ENCODE measurements at places on chromosomes 11 and 22.
A peak's percentile ranks its signal among the peaks of the same experiment; 100 is the strongest.

DNA sequence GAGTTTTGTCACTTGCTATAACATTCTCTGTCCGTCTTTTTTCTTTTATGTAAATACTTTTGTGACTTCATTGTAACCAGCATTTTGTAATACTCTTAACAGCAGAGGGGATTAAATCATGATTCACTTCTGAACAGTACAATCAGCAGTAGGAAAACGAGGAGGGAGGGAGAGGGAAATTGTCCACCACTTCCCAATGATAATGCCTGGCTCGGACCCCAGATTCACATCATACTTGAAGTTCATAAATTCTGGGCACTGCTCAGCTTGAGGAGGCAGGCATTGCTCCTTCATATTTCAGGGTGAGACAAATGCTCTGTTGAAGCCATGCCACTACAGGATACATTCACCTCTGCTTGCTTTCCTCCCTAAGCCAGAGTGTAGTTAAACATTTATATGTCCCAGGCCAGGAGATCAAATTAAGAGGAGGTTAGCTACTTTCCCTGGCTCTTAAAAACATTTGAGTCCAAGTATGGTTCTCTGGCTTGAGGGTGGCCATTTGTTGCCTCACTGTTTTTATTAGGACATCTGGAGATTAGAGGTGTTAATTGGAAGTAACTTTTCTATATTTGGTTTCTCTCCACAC, 129.0 kb upstream of the LDLRAD3 start:
- DNase-seq, result no peak

DNA sequence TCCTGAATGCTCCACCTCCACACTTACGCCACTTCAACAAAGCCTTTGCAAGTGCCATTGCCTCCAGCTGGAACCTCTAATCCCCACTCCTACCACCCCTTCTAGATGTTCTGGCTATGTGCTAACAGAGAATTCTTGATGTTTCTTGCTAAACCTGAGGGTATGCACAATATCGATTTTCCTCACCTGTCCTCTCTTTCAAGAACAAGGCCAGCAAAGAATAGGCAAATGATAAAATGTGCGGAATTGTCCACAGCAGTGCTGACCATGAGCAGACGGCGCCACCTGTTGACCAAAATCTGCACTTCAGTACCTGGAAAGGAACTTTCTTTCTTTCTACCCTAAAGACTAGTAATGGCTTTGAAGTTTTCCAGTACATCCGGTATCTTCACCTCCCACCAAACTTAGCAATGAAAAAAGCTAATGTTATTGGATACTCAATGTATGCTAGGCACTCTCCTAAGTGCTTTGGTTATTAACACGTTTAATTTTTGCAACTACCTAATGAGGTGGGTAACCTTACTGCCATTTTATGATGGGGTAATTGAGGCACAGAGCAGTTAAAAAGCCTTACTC, 3.4 kb downstream of the TIMM10 start:
- peak; percentile 53 for DNase-seq

GRCh38 chr11:65884716-65885092, 3.6 kb downstream of the FIBP start:
- DNase-seq, result peak; percentile 76

DNA sequence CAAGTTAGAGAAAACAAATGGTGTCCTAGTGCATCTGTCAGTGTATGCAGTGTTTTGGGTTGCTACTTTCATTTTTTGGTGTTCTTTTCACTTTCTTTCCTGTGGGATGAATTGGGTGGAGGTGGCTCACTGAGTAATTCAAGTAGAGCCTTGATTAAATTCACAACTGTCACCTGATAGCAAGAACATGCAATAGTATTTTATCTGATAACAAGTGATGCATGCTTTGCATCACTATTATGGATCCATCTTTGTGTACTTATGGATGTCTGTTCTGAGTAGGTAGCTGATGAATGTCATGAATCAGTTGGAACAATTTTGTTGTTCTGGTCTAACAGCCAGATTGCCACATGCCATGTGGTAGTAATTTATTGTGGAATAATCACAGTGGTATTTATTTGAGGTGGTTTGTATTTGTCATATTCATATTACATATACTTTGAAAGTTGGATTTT, 87.5 kb downstream of the DDX10 start:
- DNase-seq, result no peak

DNA sequence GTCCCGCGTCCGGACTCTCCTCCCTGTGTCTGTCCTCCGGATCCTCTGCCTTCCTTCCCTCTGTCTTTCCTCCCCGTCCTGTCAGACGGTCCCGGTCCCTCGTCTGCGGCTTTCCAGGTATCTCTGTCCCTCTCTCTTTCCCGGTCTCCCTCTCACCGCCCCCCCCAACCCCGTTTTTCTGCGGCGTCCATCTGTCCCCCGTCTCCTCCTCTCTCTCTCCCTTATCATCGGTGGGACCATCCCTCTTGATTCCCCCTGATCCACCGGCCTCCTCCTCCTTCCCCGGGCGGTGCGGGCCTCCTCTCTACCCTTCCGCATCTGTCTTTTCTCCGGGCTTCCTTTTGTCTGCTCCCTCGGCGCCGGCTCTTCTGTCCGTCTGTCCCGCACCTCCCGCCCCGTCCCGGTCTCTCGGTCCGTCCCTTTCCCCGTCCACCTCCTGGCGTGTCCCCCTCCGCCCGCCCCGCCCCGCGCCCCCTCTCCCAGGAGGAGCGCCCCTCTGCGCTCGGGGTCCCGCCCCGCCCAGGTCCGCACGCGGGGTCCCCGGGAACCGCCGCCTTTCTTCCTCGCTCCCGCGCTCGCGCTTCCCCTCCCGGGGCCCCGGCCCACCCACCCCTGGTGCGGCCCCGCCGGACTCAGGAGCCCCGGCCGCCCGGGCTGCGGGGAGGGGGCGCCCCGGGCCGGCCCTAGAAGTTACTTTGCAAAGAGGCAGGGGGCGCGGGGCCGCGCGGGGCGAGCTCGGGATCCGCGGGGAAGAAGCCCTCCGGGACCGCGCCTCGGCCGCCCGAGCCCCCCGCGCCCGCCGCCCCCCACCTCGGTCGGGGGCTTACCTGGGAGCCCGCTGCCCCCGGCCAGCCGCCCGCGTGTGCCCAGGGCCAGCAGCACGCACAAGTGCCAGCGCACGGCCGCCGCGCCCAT, 568 bp downstream of the SCUBE1 start:
- no peak for DNase-seq

GRCh38 chr22:36544107-36544620, 15.2 kb upstream of the EIF3D start:
- DNase-seq, result no peak

- no peak for DNase-seq
Measured at GRCh38 chr11:128026596-128026995, 560.8 kb downstream of the ETS1 start.

GRCh38 chr11:15370495-15371147, 255.9 kb downstream of the INSC start:
- no peak for DNase-seq

DNA sequence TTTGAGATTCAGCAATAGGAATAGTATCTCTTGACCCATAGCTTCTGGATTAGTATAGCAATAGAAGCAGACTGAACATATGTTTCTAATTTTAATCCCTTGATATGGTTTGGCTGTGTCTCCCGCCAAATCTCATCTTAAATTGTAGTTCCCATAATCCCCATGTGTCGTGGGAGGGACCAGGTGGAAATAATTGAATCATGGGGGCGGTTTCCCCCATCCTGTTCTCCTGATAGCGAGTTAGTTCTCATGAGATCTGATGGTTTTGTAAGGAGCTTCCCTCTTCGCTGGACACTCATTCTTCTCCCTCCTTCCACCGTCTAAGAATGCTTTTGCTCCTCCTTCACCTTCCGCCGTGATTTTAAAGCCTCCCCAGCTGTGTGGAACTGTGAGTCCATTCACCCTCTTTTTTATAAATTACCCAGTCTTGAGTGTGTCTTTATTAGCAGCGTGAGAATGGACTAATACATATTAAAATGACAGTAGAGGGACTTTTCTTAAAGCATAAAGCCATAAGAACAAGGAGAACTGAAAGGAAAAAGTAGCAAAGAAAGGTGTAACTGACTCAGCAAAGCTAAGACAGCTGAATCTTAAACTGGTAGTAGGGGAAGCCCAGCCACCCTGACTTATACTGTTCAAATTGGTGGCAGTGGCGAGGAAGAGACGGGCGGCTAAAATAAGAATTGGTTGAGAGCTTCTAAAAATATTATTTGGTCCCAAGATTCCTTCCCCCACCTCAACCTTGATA, 20.3 kb upstream of the SLN start:
- DNase-seq, result no peak

DNA sequence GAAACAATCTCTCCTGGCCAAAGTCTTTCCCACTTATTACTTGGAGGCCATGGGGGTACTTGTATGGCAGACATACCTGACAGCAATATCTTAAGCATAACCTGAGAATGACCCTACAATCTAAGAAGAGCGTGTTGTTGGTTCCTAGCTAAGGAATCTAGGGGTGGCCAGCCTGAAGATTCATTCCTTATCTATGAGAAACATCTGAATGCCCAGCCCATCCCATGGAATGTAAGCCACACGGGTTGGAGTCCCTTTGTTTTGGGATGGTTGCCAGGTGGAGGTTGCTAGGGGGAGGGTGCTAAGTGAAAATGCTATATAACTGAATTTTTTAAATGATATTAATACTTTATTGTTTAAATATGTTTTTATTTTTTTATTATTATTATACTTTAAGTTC, 725.0 kb downstream of the ETS1 start:
- DNase-seq, result no peak

DNA sequence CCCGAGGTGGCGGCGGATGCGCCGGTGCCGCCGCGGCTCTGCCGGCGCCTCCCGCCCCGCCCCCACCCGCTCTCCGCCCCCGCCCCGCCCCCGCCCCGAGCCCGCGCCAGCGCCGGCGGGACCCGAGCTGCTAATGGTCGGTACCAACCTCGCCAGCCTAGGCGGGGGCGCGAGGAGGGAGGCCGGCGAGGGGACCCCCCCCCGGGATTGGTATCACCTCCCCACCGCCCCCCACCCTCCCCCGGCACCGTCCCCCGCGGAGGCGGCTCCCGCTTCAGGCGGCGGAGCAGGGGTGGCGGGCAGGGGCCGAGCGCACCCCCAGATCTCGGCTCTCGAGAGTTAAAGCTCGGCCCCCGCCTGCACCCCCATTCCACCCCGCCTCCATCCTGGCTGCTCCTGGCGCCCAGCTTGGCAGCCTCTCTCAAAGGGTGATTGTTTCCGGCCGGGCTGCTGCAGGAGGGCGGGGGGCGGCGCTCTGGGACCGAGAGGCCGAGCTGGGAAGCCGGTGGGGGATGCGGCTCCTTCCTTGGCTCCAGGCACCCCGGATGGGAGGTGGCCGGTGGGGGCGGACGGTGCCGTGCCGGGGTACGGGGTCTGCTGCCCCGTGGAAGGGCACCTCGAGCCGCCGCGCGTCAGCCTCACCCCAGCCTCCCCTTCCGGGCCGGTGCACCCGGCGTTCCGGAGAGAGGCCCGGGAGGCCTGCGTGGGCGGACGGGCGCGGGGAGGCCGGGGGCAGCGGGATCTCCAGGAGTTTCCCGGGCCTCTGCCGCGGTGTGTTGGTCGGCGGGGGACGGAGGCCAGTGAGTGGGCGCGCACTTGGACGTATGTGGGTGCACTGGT, at the start of gene B3GAT1:
Gene B3GAT1 (minus strand): TSS at position 40 of the 840 bp plus-strand sequence. CDS start 24,583 bp downstream, outside the sequence.
- no peak for DNase-seq

DNA sequence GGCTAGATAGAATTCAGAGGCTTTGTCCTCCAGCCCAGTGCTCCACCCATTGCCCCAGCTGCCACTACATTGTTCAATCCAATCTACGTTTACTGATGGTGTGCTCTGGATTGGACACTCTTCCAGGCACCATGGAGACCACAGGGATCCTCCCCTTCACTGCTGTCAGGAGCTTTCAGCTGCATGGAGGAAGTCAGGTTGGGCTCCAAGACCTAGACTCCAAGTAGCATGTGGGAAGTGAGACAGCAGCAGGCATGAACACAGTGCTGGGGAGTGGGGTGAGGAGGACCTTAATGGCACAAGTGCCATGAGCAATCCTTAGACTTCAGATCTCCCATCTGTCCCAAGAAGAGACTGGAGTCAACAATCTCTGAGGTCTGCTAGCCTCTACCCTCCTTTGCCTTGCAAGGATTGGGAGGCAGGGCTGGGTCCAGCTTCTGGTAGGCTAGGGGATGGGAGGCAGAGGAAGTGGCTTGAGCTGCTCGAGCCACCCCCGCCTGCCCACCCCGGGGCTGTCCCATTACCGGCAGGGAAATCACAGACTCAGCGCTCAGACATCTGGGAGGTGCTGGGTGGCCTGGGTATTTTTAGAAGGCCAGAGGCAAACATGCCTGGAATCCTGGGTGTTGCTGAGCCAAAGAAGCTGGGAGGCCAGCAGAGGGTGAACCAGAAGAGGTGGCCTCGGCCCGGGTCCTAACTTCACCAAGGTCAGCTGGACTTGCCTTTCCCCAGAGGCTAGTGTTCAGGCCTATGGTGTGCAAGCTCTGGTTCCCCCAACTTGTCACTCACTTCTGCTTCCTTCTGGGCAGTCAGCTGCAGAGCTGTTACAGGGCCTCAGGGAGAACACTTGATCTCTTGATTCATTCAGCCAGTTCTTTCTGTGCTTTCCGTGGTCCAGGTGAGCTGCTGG, 15.2 kb upstream of the FCHSD2 start:
- no peak for DNase-seq

GRCh38 chr22:46040471-46041465, 63.8 kb upstream of the WNT7B start:
- DNase-seq, result no peak

GRCh38 chr11:10032935-10033334, 261.1 kb downstream of the SBF2 start:
- DNase-seq, result no peak

DNA sequence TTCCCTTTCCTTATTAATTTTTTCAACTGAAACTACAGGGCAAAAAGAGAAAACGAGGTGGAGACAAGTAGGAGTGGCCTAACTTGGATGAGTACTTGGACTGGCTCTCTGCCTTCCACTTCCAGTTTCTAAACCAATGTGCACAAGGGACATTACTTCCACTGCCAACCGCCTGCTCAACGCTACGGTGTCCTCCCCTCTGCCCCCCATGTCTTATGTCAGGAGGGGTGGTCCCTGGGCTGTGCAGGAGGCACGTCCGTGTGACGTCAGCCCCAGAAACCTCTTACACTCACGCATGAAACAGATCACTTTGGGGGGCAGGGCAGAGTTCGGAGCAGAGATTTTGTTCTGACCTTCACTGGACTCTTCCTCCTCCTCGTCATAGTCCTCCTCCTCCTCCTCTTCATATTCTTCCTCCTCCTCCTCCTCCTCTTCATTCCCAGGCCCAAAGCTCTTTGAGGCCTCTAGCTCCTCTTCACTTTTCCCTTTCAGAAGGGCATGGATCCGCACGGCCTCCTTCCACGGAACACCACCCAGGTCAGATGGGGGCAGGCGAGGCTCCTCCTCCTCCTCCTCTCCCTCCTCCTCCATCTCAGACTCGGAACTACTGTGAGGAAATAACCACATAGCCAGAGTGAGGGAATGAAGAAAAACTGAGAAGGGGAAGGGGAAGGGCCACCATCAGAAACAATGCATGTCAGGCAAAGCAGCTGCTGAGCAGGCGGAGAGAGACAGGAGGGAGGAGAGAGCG, 57.4 kb upstream of the BID start:
- DNase-seq, result no peak

DNA sequence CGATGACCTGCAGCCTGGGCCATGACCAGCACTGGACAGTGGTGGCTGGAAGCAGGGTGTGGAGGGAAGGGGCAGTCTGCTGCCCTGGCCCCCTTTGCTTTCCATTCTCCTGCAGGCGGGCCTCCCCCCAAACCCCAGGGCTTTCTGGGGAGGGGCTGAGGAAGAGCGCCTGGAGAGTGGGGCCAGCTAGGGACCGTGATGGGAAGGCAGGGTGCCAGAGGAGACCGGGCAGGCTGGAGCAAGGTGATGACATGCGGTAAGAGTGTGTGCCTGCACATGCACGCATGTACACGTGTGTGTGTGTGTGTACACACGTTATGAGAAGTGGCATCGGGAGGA, 7.8 kb downstream of the OAF start:
- DNase-seq, result no peak
